Fibroblast of villous mesenchyme (primary cell): ENCODE measurements at places on chromosomes 4 and X.
A peak's percentile ranks its signal among the peaks of the same experiment; 100 is the strongest.

- peak; percentile 43 for DNase-seq
Measured at GRCh38 chrX:31483336-31483735, 411.5 kb upstream of the FTHL17 start.

DNA sequence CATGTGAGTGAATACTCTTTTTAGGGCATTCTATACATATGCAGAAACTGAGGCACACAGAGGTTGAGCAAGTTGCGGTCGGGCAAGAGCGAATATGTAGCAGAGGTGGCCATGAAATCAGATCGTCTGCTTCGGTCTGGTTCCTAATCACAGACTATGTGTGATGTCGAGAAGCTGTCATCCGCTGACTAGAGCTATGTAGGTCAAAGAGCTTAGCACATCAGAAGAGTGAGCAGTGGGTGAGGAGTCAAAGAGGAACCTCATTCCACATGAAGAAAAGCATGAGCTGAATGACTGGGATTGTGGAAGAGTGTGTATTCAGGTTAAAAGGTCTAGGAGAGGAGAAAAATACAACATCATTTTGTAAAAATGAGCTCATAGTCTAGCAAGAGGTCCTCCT lies 19.0 kb downstream of the GAB3 start:
- no peak for DNase-seq

DNA sequence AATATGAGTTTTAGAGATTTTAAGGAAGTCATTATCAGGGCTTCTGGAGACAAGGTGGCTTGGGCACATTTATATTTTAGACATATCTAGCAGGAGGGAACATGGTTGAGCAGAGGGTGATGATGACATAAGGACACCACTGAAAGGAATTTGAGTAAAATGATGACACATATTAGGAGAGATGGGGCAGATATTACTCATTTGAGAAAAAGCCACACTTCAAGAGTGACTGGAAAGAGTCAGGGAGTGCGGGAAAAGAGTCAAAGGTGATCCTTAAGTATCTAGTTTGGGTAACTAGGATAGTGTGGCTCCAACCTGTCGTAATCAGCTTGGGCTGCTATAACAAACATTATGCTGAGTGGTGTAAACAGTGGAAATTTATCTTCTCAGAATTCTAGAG lies 377.7 kb downstream of the PACRGL start:
- DNase-seq = peak; percentile 2

GRCh38 chr4:38452009-38452408 lies 212.0 kb upstream of the KLF3 start:
- no peak for DNase-seq
